ENCODE measurements at places on chromosomes 12 and 14.
A peak's percentile ranks its signal among the peaks of the same experiment; 100 is the strongest.

GRCh38 chr12:52604859-52605258, 3.6 kb upstream of the KRT72 start:
- no peak for DNase-seq

DNA sequence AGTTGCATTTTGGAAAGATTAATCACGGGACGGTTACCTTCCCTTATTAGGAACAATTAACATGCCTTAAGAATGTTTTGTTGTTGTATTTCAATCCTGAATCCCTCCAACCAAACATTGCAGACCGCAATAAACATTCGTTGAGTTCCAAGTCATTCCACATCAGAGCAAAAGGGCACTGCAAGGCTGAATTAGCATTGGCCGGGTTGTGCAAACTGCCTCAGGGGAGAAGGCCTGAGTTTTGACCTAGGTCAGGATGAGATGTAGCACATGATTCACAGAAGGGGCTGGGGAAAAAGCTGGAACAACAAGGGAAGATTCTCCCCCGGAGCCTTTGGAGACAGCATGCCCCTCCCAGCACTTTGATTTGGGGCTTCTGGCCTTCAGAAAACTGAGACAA, 82.1 kb upstream of the BDKRB2 start:
- DNase-seq: no peak

GRCh38 chr14:105943973-105944602, 417.7 kb downstream of the TMEM121 start:
- no peak for DNase-seq

DNA sequence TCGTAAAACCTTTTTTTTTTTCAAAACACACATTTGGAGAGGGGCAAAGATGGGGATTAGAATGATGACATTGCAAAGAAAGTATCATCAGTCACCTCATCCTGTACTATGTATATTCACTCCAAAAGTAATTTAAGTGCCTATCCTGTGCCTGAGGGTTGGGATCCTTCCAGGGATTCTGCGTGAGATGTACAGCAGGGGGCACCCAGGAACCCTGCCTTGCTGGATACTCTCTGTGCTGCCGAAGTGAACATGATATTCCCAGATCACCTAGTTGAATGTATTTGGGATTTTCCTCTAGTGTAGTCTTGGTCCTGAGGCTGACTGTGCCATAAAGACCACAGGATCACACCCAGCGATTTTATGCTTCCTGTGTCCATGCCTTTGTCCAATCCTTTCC, 372.7 kb downstream of the IPO8 start:
- DNase-seq: peak; percentile 1

GRCh38 chr14:72524295-72524629, 369.6 kb downstream of the DPF3 start:
- no peak for DNase-seq

DNA sequence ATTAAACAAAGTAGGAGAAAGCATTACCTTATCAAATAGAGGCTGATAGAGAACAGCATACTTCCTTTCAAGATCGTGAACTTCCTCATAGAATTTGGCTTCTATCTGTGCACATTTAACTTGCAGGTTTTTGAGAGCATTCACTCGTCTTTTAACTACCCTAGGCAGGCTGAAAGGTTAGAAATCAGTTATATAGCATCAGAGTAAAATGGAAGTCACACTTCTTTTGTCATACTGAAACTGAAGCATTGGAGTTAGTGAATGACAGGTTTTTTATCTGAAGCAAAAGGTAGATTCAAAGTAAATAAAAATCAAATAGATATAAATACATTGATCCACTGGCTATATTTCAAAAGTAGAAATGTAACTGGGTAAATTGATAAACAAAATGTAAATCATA, 24.4 kb downstream of the NAP1L1 start:
- DNase-seq: no peak

DNA sequence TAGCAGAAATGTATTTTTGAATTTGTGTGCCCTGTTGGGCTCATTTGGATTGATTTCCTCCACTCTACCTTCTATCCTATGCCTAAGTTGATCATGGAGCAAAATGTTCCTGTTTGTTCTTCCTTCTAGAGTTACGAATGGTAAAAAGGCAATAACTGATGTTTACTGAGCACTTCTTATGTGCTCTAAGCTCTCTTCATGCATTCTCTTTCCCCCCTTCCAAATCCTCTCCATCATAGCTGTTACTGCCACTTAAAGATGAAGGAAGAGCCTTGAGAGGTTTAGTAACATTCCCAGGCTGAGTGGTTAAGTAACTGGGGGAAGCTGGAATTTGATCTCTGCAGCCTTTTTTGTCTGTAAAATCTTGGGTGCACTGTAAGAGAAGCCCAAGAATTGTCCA, 60.1 kb downstream of the CHST11 start:
- DNase-seq: no peak

DNA sequence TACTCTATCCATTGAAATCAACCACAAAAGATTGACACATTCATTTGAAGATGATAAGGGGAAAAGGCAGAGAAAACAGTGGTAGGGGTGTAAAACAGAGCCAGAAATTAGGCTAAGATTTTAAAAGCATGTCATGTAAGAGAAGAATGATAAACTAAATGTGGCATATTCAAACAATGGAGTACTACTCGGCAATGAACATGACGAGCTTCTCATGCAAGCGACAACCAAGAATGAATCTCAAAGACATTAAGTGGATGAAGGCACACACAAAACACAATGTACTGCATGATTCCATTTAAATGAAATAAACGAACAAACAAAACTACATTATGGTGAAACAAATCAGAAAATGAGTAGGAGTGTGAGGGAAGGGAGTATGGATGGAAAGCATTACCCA, 134.8 kb downstream of the ITPR2 start:
- no peak for DNase-seq

- DNase-seq: peak; percentile 80
These were observed 57.6 kb downstream of the LMNTD1 start for GRCh38 chr12:25495331-25496097.

DNA sequence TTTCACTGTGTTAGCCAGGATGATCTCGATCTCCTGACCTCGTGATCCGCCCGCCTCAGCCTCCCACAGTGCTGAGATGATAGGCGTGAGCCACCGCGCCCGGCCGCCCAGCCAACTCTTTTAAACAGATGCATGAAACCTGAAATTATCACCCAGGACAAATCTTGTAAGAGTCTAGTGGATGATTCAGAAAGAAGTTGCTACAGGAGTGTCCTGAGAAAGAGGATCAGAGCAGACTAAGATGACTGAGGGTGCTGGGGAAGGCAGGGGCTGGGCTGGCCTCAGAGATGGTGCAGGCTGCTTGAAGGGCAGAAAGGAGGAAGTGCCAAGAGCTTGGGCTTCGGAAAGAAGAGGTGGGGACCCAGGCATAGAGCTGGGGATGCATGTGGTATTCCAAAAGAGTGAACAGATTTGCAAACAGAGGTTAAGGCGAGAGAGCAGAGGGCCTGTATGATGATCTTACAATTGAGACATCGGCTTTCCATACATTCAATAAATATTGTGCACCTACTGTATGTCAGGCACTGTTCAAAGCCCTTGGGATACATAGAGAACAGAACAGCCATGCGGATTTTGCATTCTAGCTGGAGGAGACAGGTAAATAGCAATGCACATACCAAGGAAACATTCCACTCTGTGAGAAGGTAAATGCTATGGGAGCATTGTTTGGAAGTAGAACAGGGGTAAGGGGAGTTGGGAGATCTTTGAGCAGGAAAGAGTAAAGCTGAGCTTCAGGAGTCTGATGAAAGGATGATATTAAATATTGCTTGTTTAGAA, 7.4 kb upstream of the CD9 start:
- no peak for DNase-seq

- no peak for DNase-seq
These were observed 173.6 kb upstream of the ALG10B start for GRCh38 chr12:38142974-38143373.

DNA sequence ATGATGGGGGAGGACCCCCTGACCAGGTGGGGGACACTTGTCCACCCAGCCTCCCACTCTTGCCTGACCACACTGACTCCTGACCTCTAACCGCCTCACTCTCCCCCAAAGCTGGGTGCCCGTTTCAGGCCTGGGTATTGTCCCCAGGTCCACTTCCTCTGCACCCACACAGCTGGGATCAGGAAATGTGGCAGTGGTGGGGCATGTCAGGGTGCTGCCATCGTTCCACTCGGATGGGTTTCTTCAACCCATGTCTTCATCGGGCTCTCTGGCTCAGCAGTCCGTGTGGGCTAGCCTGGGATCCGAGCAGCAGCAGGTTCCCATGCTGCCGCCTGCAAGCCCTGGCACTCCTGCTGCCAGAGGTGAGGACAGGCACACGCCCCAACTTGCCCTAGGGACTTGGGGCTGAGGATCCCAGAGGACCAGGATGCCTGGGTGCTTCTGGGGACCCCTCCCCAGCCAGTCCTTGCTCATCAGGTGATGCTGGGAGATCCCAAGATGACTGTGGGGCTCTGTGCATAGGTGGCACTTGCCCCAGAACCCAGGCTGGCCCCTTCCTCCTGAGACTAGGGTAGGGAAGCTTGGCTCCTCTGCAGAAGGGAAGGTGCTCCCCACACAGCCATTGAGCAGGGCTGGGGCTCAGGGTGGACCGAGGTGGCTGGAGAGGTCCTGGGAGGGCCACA, 2.9 kb upstream of the CLBA1 start:
- DNase-seq: no peak

DNA sequence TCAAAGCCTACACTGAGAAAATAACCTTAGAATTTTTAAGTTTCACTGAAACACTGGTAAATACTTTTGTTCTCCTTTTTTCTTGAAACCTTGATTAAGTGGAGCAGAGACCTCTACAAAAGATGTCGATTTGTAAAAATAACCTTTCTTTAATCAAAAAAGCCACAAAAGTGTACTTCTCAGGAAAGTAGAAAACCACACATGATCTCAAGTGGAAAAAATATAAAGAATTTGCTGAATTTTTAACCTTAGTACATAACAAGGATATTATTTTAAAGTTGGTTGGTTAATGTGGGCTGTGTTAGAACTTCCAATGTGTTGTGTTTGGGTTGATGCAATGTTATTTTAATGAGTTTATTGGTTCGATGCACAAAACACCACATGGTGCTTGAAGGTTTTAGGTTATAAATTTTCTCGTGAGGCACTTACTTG, 8.6 kb downstream of the LGR5 start:
- DNase-seq: peak; percentile 16
